A673 (cell line): ENCODE measurements at places on chromosomes 4 and X.

DNA sequence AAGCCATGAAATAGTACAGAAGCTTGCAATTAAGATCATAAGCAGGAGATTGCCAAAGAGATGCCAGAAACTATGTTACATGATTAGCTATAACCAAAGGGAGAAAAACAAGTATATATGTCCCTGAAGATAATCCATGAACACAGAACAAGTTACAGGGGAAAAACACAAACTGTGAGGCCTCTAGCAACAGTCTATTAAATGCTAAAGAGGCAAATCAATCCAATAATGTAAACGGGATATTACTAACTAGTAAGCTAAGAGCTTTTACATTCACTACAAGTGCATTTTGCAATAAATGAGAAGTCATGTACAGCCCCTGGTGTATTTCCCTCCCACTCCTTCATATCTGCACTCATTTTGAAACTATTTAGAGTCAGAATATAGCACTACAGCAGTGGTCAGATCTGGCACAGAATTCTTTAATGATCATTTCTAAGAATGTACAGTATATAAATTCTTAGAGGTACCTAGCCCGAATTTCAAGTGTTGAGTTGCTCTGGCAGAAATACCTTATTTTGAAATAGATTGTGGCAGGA, 449.8 kb upstream of the SMIM31 start:
- no peak for DNase-seq

DNA sequence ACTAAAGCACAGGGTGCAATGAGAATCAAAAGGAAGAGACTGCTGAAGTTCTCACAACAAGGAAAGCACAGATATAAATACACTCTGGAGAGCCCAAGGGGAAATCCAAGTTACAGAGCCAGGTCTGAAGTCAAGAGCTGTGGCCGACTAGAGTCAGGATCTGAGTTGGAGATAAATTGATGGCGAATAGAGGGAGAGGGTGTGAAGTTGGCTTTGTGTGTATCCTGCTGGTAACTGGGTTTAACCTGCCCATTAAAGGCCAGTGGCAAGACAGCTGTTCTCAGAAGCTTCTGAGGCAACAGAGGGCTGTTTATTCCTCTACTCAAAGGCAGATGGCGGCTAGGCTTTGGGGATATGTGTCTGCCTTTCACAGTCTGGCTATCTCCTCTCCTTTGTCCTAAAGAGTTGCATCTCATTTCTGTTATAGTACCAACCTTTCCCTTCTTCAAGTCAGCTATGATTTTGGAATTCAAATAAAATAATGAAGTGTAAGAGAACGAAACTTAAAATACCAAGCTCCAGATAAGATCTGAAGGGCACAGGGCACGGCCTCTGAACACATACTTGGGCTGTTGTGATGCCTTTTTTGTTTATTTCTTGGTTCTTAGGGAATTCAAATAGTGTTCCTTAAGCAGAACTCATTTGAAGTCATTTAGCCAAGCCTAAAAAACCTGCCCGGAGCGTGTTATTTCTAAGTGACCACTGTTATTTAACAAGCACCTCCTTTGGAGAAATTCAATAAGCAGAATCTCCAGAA, 142.1 kb downstream of the APBB2 start:
- DNase-seq = no peak

DNA sequence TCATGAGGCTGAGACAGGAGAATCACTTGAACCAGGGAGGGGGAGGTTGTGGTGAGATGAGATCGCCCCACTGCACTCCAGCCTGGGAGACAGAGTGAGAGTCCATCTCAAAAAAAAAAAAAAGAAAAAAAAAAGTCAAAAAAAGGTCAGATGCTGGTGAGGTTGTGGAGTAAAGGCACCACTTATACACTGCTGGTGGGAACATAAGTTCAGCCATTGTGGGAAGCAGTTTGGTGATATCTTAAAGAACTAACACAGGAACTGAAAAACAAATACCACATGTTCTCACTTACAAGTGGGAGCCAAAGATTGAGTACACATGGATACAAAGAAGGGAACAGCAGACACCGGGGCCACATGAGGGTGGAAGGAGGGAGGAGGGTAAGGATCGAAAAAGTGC, 149.0 kb downstream of the PHF8 start:
- no peak for DNase-seq

DNA sequence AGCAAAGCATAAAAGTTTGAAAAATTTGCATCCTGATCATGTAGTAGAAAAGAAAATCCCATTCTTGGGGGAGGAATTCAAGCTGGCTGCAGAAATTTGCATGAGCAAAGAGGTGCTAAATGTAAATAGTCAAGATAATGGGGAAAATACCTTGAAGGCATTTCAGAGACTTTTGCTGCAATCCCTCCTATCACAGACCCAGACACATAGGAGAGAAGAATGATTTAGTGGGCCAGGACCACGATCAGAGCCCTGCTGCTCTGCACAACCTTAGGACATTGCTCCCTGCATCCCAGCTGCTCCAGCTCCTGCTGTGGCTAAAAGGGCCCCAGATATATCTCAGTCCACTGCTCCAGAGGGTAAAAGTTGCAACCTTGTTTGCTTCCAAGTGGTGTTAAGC, 1439.7 kb upstream of the AGA start:
- no peak for DNase-seq

DNA sequence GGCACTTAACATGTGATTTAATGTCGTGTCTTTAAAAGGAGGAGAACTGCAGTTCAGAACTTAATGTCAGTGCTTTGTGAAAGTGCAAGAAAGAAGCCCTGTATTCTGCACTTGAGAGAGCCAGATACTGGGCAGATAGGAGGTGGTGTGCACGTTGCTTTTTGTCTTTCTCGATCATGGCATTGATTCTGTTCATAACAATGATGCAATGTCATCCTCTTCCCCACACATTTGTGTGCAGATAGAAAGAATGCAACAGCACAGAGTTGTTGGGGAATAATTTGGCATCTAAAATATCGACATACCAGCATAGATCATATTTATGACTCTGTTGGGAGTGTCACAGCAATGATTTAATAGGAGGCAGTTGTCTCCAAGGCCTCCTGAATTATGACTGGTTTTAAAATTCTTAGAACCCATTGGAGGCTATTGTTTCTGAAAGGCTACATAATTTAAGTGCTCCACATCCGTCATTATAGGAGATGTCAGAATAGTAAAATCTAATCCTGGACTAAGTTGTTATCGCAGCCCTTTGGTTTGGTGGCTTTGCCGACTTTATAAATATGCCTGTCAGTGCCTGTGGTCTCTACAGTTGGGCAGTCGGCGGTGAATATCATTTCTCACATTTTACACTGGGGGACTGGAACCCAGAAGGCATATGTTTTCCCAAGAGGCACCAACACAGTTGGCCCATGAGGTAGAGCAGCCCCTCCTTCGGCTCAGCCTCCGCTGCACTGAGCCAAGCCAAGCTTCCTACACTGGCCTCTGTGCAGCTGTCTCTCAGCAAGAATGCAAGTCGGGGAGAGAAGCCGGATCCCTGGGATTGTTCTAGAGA, 124.9 kb downstream of the PTTG2 start:
- DNase-seq = no peak

DNA sequence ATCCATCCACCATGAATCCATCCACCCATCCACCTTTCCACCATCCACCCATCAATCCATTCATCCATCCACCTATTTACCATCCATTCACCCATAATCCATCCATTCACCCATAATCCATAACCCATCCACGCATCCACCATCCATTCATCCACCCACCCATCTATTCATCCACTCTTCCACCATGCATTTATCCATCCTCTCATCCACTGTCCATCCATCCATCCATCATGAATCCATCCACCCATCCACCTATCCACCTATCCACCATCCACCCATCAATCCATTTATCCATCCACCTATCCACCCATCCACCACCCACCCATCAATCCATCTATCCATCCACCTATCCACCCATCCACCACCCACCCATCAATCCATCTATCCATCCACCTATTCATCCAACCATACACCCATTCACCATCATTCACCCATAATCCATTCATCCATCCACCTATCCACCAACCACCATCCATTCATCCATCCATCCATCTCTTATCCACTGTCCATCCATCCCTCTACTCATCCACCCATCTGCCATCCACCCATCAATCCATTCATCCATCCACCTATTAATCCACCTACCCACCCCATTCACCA, 179.7 kb upstream of the PSAPL1 start:
- no peak for DNase-seq

- DNase-seq = no peak
Measured at GRCh38 chr4:100466501-100466900, 51.3 kb downstream of the EMCN start.
